Activated naive CD8-positive, alpha-beta T cell treated with anti-CD3 and anti-CD28 coated beads, Interleukin-2, amount 50 U/mL, for 16 hours (primary cell): ENCODE measurements at places on chromosomes 7 and 10.

- DNase-seq, result no peak
Observed at GRCh38 chr10:99002392-99002791, 233.3 kb downstream of the HPSE2 start.

- no peak for DNase-seq
Observed at GRCh38 chr10:19576576-19576975, 239.7 kb upstream of the PLXDC2 start.

GRCh38 chr7:114450431-114450830 lies 35.8 kb downstream of the FOXP2 start:
- no peak for DNase-seq

DNA sequence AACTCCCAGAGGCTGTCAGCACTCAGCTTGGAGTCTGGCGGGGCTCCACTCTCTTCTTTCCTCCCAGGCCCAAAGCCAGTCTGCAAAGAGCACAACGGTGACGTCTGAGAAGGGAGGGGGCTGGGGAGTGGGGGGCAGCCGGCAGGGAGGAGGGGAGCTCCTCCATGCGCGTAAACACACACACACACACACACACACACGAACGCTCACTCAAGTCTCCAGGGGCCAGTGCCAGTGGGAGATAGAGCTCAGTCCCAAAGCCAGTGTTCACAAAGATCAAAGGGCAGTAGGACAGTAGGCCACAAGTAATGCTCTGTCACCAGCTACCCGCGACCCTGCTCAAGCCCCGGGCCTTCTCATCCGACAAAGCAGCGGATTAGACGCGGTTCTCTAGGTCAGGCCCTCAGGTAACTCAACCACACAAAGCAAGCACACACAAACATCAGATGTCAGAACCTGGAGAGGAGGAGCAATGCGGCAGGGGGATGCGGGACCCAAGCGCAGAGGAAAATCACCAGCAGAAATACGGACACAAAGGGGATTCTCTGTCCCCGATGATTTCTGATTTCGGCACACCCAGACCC lies 19.9 kb downstream of the TCAF1 start:
- no peak for DNase-seq

GRCh38 chr10:22697800-22698199 lies 16.6 kb downstream of the PIP4K2A start:
- DNase-seq, result no peak

DNA sequence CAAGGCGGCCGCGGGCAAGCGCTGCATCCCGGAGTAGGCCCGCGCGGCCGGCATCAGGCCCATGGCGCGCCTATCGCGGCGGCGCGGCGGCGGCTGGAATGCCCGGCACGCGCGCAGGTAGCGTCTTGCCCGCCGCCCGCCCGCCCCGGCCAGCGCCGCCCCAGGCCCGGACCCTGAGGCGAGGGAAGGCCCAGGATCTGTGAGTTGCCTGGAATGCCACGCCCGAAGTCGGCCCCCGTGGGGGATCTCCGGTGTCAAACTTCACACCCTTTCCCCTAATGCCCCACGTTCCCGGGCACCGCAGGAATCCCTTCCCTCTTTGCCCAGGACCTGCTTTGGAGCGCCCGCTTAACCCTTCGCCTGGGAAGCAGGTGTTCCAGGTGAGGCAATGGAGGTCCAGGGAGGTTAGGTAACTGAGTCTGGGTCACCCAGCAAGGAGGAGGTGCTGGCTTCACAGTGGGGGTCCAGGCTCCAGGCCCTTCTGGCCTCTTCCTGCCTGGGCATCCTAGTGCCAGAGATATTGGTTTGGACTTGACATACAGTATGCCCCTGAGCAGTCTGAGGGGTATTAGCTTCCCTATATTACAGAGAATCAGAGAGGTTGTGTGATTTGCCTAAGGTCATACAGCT lies 138.1 kb downstream of the ARHGAP22 start:
- DNase-seq, result no peak

DNA sequence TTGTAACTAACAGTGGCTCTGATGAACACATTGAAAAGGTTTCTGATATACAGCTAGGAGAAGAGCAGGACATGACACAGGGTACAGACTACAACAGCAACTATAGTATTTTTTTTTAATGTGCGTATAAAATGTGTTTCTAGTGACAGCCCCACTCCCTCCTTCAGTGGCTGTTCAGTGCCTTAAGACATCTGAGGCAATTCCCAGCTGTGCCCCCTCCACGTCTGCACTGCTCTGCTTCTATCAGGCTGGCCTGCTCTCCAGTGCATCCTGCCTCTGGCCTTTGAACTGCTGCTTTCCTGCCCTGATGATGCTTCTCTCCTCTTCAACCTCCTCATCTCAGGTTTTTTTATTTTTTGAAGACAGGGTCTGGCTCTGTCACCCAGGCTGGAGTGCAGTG lies 111.2 kb downstream of the SPAG6 start:
- no peak for DNase-seq

DNA sequence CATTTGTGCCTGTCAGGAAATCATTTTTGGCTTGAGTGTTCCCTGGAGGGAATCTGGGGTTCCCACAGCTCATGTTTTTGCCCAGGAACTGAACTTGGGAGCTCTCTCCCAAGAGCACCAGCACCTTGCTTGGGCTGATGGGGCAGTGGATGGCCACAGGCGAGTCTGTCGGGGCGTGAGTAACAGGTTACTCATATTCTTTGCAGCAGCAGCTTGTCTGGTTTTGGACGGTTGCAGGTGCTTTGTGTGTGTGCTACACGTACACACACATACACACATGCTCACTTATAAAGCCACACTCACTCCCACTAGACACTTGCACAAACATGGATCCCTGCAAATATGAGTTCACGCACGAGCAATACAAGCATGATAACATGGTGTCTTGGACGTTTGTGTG lies 2.9 kb upstream of the PALD1 start:
- no peak for DNase-seq

GRCh38 chr7:146645383-146645976 lies 528.9 kb downstream of the CNTNAP2 start:
- no peak for DNase-seq

DNA sequence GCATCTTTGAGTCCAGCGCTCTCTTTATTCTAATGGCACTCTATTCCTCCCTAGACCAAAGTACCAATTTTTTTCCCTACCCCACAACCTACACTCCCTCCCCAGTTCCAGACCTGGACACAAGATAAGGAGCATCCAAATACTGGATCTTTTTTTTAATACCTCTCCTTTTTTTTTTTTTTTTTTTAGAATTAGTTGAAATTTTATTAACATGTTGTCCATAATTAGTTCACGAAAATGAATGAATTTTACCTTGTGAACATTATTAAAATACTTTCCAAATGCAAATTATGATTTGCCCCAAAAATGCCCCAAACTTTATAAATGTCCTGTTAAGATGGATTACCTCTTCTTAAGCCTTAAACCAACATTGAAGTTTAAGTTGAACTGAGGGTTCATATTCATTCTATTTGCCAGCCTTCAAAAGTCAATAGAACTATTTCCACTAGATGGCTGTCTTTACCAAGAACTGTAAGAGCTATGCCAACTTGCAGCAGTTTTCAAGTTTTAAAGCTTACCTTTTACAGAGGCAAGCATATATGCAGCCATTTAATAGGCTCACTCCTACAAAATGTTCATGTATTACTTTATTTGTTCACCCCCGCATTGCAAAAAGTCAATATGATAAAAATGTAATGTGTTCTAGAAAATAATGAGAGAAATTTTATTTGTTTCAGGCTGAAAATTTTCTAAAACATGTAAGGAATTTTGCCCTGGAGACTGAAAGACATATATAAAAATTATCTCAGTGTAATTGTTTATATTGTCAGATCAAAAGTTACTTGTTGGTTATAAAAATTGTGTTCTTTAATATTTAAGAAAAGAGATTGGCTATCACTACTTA lies 39.7 kb upstream of the TNKS2 start:
- DNase-seq, result no peak

DNA sequence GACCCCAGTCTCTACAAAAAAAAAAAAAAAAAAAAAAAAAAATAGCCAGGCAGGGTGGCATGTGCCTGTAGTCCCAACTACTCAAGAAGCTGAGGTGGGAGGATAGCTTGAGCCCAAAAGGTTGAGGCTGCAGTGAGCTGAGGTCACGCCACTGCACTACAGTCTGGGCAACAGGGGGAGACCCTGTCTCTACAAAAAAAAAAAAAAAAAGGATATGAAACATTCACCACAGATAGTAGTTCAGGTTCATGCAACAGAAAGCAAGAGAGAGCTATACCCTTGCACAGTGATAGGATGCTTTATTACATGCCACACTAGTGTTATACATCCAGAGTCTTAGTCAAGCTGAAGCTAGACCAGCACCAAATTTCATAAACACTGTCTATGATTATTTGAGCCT lies 148.4 kb upstream of the KAT6B start:
- DNase-seq, result no peak

DNA sequence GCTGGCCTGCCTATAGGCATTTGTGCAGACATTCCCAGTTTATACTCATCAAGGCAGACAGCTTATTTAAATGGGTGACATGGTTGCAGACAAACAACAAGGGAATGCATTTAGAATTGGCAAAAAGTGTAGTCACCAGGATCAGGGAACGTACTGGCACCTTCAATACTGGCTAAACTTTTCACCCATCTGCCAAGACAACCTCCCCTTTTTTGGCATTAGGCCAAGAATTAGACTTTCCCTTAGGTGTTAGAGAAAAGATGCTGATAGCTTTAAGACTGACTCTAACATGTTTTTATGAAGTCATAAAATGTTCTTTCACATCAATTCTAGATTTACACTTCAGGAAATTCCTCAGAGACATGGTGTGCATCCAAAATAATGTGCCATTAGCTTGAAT lies 365.9 kb downstream of the PHTF2 start:
- no peak for DNase-seq

GRCh38 chr7:26393818-26394217 lies 102.2 kb downstream of the SNX10 start:
- DNase-seq, result no peak

- no peak for DNase-seq
Observed at GRCh38 chr7:24866004-24866615, 108.8 kb upstream of the GSDME start.

DNA sequence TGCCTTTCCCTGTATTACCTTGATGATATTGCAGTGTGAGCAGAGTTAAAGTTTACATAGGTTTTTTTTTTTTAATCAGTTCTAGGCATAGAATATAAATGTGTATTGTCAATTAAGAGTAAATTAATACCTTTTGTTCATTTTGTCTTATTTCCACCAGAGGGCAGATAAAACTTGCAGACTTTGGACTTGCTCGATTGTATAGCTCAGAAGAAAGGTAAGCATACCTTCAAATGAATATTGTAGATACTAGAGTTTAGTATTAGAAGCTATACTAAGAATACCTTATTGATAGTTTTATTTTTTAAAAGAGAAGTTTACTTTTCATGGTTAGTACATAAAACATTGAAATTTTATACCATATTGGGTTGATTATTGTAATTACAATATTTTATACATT lies 86.8 kb downstream of the MPLKIP start:
- DNase-seq, result no peak

DNA sequence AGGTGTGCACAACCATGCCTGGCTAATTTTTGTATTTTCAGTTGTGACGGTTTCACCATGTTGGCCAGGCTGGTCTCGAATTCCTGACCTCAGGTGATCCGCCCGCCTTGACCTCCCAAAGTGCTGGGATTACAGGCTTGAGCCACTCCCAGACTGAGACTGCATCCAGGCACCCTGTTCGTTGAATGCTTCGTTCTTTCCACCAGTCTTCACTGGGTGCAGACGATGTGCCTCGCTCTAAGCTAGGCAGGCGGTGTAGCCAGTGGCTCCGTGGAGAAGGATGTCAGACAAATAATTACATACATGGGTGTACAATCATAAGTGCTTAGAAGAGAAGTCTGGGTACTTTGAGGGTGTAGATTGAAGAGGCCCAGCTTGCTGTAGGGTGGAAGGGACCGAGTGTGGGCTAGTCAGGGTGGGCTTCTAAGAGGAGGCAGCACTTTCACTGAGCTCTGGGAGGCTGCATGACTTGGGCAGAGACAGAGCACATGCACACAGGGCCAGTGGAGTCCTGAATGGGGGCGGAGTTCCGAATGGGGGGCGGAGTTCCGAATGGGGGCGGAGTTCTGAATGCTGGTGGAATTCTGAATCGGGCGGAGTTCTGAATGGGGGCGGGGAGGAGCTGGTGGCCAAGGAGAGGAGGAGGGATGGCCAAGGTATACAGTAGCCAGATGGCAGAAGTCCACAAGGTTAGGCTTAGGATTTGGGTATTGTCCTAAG lies 74.3 kb downstream of the COL26A1 start:
- DNase-seq, result no peak

GRCh38 chr7:155917836-155918430 lies 105.7 kb upstream of the SHH start:
- no peak for DNase-seq

GRCh38 chr10:72702868-72703581 lies 11.1 kb downstream of the MCU start:
- no peak for DNase-seq

DNA sequence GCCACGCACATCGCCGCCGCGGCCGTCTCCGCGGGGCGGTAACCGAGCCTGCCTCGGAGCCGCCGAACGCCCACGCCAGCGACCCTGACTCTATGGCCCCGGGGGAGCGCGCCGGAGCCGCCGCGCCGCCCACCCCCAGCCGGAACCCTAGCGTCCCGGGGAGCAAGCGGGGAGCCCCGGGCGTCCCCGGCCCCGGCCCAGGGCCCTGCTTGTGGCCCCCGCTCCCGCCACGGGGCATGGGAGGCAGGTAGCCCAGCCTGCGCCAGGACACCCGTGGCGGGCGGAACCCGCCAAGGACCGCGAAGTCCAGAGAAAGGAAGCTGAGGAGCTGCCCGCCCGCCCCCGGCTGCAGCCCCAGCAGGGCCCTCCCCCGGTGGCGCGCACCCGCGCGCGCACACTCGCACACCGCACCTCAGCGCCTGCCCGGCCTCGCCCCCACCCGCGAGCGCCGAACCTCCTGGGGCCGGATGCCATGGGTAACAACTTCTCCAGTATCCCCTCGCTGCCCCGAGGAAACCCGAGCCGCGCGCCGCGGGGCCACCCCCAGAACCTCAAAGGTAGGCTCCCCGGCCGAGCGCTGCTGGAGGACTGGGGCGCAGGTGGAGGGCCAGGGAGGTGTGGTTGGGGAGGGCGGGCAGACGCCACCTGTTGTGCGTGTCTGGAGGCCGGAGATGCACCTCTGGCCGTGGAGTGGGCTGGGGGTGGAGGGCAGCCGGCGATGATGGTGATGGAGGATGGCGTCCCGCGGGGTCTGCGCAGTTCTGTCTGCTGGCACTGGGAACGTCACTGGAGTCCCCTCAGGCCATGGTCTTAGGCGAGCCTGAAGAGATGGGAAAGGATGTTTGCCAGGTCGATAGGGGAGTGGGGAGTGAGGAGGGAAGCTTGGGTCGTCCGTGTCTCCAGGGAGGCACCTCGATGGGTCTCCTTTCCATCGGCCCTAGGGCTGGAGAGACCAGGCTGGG lies 692 bp downstream of the NEURL1 start:
- DNase-seq, result no peak

DNA sequence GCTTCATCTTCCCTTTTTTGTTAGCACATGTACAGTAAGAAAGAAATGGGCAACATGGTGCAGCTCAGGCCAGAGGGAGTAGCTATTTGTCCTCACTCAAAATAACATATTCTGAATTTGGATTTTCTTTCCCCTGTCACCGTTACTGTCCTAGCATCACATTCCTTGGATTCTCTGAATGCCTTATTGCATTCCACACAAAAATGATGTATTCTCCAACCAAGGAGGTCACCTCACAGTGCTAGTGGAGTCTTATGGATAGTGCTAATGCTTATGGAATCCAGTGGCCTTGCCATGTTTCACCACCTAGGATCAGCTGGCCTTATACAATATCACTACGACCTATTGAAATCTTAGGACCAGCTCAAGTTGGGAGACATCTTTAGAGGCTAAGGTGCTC lies 7.2 kb downstream of the PRSS58 start:
- no peak for DNase-seq

GRCh38 chr7:101620991-101621390 lies 8.1 kb downstream of the MYL10 start:
- no peak for DNase-seq
